Activated T-helper 1 cell treated with anti-CD3 and anti-CD28 coated beads, Interleukin-2, amount 50 U/mL, for 16 hours (primary cell): ENCODE measurements at places on chromosomes 3 and 15.

GRCh38 chr15:56337084-56337725 is 28.0 kb upstream of the TEX9 start:
- no peak for DNase-seq

DNA sequence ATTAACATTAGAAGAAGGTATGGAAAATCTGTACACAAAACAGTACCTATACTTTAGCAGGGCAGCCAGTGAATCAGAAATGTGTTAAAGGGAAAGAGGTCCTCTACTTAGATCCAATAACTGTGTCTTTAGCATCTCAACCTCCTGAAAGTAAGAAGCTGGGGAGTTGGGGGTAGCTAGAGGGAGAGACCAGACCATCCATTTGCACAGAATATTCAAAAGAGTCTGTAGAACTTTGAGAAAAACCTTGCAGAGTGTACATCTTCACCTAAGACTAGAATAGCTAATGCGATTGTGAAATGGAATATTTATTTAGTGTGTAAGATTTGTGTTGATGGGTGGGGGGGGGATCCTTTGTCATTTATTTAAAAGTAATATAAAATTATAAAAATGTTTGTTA is 124.8 kb downstream of the RBPMS2 start:
- DNase-seq, result no peak

GRCh38 chr3:170725285-170725731 is 139.4 kb upstream of the SLC7A14 start:
- no peak for DNase-seq

DNA sequence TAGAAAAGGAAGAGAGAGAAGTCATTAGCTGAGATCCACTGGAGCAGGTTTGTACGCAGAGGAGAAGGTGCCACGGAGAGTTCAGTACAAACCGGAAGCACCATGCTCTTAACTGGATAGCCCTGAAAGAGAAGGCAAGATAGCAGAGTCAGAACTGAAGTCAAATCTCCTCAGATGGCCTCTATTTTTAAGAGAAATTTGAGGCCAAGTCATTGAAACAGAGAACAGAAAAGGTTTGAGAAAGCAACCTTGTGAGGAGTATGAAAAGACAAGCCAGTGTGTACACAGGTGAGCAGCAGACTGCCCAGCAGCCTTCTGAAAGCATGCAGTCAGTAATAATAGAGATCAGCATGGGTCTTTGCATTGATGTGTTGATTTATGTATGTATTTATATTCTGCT is 66.1 kb upstream of the SPRED1 start:
- DNase-seq, result no peak

GRCh38 chr15:70910958-70911357 is 18.3 kb downstream of the LRRC49 start:
- no peak for DNase-seq

DNA sequence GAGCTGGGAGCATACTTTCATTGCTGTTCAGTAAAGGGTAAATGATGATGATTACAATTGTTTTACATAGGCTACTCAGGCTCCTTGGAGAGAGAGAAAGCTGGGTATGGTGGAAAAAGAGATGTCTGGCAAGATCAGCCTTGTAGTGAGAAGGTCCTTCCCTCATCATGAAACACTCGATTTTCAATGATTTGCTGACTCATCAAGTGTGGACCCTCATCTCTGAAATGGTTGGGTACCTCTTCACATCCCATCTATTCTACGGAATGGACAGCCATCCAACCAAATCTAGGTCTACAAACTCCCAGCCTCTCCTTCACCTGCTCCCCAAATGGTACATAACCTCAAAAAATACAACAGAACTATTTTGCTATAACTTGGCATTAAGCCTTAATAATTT is 370.5 kb upstream of the WNT5A start:
- no peak for DNase-seq

DNA sequence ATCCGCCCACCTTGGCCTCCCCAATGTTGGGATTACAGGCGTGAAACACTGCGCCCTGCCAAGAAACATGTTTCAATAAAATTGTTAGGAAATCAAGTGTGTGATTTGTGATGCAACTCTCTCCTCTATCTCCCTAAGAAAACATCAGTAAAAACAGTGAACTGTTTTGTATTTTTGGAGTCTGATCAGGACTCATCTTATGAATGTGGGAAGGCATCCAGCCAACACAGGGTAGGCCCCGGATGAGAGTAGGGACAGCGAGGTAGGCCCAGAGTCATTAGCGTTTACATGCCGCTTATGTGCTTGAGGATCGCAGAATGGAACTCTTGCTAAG is 884 bp upstream of the GLYCTK start:
- no peak for DNase-seq

DNA sequence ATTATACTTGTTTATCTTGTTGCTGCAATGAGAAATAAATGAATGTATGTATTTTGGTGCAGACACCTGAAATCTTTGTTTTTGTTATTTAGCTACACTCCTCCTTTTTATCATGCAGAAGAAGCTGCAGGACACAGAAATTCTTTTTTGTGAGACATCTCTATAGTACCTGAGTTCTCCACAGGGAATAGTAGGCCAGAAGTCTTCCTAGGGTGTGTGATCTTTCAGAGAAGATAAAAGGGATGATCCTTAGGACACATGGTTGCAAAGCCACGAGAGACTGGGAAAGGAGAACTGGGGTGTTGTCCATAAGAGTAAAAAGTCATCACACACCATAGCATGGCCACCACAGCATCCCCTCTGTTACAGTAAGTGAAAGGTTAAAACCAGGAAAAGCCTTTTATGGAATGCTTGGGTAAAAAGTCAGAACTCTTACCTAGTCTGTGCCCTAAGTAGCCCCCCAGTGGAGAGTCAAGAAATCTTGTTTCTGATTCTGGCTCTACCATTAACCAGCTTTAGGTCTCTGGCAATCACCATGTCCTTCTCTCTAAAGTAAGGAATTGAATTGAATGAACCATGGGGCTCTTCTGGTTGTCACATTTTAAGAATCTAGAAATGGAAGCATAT is 31.9 kb upstream of the ADGRG7 start:
- no peak for DNase-seq

DNA sequence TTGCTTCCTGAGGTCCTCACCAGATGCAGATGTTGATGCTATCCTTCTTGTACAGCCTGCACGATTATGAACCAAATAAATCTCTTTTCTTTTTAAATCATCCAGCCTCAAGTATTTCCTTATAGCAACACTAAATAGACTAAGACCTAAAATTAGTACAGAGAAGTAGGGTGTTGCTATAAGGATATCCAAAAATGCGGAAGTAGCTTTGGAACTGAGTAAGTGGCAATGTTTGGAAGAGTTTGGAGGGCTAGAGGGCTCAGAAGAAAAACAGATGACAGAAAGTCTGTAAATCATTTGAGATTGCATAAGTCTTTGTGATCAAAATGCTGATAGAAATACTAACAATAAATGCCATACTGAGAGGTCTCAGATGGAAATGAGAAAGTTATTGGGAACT is 894.9 kb downstream of the DIPK2A start:
- no peak for DNase-seq

DNA sequence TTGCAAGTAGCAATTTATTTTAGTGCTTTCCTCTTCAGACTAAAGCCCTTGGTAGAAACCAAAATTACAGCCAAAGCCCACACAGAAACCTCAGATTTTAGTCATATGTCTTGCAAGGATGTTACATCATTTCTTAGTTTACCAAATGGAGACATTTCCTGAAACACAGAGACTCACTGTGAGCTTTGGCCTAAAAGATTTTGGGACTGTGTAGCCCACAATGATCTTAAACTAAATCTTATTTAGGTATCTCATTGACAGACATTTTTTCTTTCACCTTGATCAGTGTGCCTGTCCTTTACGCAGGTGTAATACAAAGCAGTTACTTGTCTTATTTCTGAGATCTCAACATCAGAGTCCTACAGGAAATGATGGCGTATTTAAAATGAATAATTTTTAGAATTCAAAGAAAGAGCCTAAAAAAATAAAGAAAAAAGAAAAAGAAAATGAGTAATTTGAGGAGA is 27.8 kb upstream of the AP4E1 start:
- no peak for DNase-seq

- no peak for DNase-seq
Observed at GRCh38 chr15:27119695-27120266, 148.8 kb downstream of the GABRG3 start.

GRCh38 chr15:72382146-72382545 is 6.3 kb upstream of the HEXA start:
- no peak for DNase-seq

DNA sequence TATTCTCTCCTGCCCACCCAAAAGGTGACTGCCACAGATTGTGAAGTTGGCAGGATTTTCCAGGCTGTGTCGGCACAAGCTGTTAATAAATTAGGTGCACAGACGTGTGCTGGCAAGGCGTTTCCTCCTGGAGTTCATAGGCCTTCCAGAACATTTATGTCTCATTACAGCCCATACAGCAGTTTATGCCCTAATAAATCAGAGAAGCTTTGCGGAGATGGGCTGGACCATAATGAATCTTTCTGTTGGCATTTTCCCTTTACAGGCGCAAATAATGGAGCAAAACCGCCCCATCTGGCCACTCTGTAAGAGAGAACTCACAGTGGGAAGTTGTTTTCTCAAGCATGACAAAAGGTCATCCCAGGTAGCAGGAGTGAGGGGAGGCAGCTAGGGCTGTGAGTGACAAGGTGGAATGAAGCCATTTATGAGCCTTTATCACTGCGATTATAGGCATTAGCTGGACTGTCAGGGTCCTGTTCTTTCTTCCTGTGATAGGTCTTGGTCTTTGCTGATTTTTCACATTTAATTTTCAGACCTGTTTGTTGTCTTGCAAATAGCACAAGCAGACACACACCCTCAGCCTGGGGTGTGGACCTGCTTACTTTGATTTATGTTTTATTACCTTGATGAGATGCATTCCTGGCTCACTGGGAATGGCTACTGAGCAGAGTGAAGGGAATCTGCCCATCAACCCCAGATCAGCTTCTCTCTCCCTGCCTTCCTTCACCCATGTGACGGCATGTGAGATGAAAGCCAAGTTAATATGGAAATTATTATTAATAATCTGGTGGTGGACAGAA is 257.5 kb downstream of the LRTM1 start:
- DNase-seq, result no peak

DNA sequence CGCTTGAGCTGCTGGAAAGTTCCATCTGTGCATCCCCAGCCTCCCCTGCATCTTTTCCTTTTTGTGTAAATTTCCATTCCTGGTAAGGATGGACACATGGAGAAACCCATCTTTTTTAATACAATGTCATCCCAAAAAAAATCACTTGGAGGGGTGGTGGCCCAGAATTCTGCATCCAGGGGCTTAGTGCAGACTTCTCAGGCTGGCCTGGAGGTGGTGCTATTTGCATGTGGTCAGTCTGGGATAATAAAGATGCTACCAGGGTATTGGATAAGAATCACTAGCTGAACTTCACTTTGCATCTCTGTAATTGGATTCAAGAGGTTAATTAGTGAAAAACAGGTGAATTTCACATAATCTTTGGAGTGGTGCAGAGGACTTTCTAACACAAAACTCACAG is 1.8 kb upstream of the ZSCAN2 start:
- DNase-seq, result no peak

GRCh38 chr3:134761213-134761612 is 33.8 kb upstream of the EPHB1 start:
- no peak for DNase-seq
